ENCODE measurements at places on chromosomes 1 and 21.

DNA sequence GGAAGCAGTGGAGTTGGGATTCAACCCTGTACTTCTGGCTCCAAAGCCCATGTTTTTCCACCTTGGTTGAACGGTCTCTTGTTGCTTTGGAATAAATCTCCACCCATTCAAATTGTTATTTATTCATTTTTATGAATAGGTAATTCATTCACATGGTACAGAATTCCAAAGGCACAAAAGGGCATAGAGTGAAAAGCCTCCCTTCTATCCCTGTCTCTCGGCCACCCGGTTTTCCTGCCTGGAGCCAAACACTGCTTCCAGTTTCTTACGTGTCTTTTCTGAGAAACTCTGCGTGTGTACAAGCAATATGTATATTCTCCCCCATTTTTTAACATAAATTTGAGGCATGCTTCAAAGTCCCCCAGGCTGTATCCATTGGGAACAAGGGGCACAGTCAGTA, 3.9 kb downstream of the EXTL1 start:
- no peak for DNase-seq

DNA sequence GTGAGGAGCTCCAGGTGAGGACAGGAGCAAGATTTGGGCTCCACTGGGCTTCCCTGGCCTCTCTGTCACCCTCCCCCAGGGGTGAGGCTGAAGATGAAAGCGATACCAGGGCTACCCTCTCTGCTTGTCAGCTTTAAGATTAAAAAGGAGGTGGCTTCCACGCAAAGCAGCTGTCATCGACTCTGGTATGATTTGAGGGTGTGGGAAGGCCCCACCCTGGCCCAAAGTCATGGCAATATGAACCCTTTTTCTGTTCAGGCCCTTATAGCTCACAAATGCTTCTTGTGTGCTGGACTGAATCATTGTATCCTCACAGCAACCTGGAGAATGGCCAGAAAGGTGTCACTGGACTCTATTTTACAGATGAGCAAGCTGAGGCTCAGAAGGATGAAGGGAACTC, 41.6 kb downstream of the NUAK2 start:
- DNase-seq: no peak

DNA sequence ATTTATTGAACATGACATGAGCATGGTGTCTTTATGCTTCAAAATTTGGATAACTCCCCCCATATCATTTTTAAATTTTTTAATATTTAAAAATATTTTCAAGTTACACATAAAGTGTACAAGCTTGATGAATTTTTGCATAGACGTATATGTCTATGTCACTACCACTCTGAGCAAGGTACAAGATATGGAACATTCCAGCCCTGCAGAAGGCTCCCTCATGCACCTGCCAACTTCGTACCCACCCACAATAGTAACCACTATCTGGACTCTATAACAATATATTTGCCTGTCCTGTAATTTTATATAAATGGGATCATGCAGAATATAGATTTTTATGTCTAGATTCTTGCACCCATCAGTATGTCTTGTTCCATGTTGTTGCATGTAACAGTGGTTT, 74.5 kb downstream of the CNST start:
- no peak for DNase-seq

DNA sequence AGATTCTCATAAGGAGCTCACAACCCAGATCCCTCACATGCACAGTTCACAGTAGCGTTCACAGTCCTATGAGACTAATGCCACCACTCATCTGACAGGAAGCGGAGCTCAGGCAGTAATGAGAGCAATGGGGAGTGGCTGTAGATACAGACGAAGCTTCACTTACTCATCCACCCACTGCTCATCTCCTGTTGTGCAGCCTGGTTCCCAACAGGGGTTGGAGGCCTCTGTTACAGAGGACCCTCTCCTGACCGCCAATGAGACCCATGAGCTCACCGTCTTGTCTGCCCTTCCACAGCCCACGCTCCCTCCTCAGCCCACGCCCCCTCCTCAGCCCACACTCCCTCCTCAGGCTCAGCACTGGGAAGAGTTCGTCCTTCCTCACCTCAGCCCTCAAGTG, 39.6 kb downstream of the RSPH1 start:
- DNase-seq: peak; percentile 60

- DNase-seq: no peak
Observed at GRCh38 chr1:218493986-218494385, 148.8 kb downstream of the TGFB2 start.

GRCh38 chr1:1419813-1420653, 1.0 kb downstream of the ANKRD65 start:
- no peak for DNase-seq

- no peak for DNase-seq
Observed at GRCh38 chr1:219495737-219496408, 117.0 kb downstream of the ZC3H11B start.

- no peak for DNase-seq
Observed at GRCh38 chr1:116832932-116833578, 76.7 kb upstream of the PTGFRN start.

DNA sequence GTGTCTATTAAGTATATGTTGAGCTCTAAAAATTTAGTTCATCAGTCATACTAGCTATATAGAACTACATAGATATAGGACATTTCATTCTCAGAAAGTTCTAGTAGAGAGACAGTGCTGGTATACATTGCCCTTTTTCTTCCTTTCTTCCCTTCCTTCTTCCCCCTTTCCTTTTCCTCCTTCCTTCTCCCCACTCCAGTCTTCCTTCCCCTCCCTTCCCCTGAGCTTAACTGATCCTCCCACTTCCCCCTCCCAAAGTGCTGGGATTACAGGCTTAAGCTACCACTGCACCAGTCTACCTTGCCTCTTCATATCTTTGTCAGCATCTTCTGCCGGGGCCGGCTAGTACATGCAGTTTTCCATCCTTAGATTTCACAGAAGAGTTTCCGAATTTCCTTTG, 12.1 kb downstream of the THRAP3 start:
- no peak for DNase-seq

DNA sequence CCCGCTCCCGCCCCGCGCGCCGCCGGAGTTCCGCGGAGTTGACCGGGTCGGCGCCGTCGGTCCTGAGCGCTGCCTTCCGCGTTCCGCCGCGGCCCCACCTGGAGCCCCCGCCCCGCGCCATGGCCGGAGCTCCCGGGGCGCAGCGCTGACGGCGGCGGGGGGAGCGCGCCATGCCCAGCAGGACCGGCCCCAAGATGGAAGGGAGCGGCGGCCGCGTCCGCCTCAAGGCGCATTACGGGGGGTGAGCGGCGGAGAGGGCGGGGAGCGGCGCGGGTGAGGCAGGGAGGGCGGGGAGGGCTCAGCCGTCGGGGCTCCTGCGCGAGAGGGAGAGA, 216 bp downstream of the PRKCZ start:
- DNase-seq: no peak

DNA sequence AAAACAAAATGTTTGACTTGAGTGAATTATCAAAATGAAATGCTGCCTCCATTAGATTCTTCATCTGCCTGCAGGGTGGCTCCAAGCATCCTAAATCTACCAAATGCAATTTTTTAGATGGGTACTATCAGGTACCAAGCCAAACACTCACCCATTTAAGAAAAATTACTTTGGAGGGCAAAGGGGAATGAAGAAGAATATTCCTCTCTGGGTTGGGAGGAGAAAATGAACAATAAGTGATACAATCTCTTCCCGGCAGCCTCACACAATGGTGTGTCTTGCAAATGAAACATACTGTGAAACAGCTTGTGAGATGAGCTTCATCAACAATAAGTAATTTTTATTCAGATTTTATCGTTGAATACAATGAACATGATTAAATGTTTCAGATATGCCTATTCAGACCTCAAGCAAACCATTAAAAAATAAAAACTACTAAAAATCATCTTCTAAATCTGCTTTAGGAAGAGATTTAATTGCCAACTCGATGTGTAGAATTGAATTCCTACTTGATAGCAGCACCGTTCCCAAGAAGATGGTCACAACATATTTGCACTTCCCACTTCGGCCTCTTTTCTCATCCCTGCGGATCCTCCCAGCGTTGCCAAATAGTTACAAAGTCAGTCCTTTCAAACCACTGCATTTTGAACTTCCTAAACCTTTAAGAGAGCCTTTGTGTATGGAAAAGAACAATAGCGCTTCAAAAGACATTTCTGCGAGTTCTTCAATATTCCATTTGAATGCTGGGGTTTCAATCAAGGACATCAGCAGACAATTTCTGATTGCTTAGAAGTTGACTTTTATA, 2.7 kb downstream of the DAB1 start:
- DNase-seq: no peak

DNA sequence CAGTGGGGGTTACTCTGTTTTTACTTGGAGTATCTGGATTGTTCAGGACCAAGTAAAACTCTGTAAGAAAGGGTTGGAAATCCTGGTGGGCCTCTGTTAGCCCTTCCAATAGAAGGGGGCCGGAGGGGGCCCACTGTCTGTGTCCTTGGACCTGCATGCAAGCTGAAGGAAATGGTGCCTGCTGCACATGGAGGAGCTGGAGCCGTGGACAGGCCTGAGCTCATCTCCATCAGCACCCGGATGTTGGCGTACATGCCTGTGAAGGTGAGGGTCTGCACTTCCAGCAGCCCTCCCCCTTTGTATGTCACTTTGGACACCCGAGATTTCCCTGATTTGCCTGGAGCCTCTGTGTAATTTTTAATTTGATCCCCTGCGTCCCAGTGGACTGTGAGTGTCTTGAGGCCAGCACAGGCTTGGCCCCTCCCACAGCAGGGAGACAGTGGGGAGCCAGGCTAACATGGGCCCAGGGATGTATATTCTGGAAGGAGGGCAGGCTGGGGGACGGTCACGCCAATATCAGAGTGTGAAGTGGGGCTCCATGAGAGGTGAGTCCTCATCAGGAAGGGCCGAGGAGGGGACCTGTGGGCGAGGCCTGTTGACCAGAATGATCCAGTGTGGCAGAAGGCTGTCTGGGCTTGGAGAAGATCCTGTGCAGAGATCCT, 16.8 kb downstream of the GALNT2 start:
- DNase-seq: no peak

DNA sequence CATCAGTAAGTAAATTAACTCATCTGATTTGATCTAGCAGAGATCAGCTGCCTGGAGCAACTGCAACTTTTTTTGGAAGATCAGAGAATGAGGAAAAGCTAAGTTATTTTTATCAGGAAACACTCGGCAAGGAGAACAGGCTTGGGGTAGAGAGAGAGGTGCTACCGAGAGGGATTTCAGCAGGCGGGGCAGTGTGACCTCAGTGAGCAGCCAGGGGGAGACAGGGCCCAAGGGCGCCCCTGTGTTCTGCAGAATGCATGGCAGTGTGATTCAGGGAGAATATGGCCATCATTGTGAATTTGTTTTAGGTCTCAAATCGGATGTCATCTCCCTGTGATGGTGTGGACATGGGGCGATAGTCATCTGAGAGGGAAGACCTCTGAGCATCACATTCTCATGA, 484.1 kb upstream of the VAMP3 start:
- no peak for DNase-seq

DNA sequence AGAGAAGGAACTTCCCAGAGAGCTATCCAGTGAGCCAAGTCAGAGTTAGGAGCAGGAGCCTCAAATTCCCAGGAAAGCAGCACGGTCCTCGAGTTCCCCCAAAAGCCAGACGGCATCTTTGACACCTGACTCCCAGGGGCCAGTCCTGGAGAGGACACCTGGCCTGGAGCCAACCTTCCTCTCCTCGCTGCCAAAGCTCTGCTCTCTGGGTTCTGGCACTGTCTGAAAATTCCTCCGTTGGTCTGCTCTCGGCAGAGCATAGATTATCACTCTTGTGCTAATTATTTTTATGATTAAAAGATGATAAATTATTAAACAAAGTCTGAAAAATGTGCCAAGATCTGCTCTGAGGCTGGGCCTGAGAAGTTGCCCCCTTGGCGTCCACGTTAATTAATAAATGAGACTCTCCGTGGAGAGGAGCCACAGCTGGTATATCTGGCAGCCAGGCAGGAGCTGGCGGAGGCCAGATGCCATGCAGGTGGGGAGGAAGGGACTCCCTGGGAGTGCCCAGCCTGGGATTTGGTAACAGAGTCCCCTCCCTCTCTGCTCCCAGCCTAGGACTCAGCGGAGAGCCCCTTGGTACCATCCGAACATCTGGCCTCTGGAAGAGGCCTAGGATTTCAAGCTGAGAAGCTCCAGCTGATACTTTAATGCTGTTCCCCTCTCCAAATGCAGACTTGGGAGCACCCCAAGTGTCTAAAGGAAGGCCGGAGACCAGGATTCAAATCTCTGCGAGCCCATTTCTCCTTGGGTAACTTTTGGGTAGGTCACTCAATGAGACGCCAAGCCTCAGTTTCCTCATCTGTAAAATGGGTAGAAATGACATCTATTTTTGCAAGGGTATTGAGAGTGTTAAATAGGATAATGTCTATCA, 163.7 kb upstream of the POU3F1 start:
- DNase-seq: no peak

- DNase-seq: no peak
Observed at GRCh38 chr21:25441835-25442234, 165.4 kb downstream of the MRPL39 start.

DNA sequence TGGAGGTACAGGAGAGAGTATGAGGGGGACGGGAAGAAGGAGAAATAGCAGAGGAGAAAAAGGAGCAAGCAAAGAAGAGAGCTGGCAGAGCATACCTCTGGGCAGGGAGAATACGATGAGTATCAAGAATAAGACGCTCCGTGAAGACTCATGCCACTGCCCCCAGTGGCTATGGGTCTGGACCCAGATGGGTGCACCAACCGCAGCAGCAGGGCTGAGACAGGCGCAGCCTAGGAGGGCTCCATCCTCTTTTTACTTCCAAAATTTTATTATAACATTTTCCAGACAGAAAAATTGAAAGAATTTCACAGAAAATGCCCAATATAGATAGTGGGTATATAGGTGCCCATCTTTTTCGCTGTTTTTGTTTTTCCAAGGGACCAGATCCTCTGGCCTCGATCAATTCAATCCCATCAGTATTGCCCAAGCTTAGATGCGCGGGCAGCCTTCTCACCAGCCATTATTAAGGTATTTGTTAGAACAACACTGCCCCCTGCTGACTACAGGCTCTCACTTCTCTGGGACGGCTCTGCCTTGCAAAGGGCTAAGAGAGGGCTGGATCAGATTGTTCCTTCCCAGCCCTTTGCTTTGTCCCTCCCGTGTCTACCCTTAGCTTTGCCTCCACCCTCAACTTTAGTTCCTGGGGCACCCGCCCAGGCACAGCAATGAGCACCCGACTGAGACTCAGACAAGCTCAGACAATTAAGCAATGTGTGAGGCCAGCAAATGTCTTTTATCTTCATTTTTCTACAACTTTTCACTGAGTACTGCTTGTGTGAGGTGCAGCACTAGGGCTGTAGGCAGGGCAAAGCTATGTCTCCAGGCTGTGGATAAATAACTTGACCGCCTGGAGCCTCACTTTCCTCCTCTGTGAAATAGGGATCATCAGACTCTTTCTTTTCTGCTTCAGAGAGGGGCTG, 17.5 kb upstream of the CAMK1G start:
- peak; percentile 75 for DNase-seq

- no peak for DNase-seq
Observed at GRCh38 chr1:227937838-227938145, 9.9 kb downstream of the WNT9A start.

DNA sequence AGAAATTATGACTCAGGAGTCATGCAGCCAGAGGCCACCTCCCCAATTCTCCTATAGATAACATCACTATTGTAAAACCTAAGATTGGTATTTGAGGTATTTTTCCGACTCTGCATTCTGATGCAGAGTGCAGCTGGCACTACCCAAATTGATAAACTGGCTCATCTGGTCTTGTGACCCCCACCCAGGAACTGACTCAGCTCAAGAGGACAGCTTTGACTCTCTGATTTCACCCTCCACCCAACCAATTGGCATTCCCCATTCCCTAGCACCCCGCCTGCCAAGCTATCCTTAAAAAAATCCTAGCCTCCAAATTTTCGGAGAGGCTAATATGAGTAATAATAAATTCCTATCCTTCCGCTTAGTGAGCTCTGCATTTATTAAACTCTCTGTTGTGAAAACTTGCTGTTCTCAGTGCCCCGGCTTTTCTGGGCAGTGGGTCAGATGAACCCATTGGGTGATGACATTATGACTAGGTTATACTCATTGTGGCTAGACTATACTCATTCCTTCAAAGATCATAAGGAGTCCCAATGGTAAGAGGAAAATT, 39.4 kb upstream of the EPS15 start:
- DNase-seq: no peak

Measured in CD4-positive, alpha-beta T cell treated with Interleukin-2 at 100 ng/mL for 4 hours (primary cell).